ENCODE measurements at places on chromosomes 3 and 15.

GRCh38 chr3:167992381-167992780, 103.3 kb downstream of the GOLIM4 start:
- DNase-seq = no peak

- DNase-seq = no peak
These were observed 146.4 kb upstream of the PFN2 start for GRCh38 chr3:150117076-150117475.

GRCh38 chr3:117302428-117302827, 592.8 kb downstream of the TUSC7 start:
- DNase-seq = no peak

DNA sequence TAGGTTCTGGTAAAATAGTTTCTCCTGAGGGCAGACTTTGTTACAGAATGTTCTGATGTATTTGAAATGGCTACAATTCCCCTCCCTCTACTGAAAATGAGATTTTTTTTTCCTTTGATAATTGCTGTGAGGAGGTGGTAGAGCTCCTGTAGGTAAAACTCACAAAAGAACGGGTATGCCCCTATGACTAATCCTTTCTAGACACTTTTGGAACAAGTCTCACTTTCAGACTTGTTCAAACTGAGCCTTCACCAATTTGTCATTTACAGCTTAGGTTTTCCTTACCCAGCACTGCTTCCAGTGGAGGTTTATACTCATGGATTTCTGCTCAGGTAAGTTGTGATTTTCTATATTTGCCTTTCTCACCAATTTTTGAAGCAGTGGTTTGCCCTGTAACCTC, 115.6 kb downstream of the NLGN1 start:
- no peak for DNase-seq

GRCh38 chr3:176041812-176042211, 1155.5 kb downstream of the TBL1XR1 start:
- no peak for DNase-seq

DNA sequence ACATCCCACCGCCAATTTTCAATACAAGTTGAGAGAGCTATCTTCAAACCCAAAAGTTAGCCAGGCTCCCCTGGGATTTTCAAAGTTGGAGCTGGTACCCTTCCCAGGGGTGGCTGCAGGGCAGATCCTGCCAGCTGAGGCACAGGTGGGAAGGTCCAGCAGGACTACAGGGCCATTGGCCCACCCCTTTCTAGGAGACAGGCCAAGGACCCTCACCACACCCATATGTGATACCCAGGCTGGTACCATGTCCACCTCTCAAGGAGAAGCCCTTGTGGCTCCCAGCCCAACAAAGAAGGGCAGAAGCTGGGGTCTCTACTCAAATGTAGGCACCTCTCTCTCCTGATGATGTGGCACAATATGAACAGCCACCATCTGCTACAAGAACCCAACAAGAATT, 8.0 kb downstream of the POC1A start:
- DNase-seq = no peak

- no peak for DNase-seq
These were observed 619 bp downstream of the EIF2AK4 start for GRCh38 chr15:39934397-39935071.

DNA sequence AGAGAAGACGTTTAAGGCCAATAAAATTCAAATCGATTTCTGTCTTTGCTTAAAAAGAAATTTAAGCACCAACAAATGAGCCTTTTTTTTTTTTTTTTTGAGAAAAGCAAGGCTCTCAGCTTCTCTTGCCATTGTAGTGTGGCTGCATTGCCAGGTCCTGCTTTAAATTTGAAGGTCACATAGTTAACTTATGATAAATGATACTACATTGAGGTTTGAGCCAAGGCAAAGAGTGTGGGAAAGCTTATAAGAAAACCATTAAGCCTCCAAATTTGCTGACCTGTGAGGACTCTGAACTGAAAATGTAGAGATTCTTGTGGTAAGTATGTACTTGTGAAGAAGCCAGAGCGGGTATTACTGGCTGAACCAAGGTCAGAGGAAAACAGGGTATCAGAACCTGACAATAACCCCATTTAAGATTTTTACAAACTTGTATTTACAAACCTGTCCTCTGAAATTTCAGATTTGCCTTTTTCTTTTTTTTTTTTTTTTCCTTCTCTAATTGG, 519.7 kb upstream of the RGMA start:
- DNase-seq = no peak

DNA sequence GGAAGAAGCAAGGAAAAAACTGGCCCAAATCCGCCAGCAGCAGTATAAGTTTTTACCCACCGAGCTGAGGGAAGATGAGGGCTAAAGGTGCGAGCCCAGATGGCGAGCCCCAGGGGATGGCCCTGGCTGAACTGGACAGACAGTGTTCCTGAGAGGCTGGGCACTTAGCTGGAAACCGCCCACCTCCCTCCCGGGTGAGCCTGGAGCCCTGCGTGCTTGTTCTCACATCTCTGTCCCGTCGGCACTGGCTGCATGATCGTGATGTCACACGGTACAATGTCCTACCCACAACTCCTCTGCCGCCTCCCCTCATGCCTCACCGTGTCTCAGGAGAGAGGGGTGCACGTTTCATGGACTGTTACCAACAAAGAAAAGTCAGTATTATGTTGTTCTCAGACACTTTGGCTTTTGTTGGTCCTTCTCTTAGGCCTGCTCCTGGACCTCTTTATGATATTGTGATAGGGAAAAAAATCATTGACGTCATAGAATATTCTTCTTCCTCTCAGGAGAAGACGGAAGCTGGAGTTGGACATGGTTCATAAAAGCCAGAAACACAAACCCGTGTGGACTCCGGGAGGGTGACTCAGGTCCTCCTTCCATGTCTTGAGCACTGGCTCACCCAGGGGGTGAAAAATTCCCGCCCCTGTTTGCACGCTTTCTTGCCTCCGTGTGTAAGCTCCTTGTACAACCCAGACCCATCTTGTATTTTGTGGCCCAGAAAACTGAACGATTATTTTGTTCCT, 201.8 kb upstream of the TPM1 start:
- DNase-seq = no peak

GRCh38 chr3:32780735-32781210, 37.0 kb upstream of the TRIM71 start:
- no peak for DNase-seq

GRCh38 chr3:126314790-126315658, 42.2 kb downstream of the KLF15 start:
- no peak for DNase-seq

DNA sequence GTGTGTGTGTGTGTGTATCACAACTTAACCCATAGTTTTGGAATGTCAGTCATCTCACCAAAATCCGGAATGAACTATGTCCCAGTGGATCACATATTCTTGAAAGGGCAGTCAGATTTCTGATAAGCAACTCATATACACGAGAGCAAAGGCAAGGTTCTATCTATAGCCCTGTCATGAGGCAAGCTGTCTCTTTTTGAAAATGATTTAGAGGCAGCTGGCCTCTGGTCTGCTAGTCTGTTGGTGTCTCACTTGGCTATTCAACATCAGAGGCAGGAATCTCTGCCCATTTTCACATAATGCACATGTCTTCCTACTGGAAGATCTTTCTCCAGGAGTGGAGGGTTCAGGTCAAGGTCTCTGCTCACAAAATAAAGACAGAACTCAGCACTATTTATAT, 79.8 kb downstream of the CNTN6 start:
- DNase-seq = no peak

DNA sequence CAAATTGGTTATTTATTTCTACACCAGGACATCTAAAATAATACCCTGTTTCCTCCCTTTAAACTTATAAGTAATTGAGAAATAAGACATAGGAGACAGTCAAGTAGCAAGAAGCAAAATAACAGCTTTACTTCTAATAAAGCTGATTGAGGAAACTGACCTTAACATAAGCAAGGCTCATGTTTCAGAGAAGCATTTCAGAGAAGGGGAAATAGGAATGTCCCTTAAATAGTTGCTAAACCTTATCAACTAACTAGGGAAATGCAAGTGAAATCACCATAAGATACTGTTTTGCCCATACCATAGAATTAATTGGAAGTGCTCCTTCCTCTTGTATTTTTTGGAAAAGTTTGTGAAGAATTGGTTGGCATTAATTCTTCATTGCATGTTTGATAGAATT, 84.9 kb downstream of the B3GALNT1 start:
- DNase-seq = no peak

GRCh38 chr15:70198441-70199123, 100.9 kb upstream of the TLE3 start:
- DNase-seq = no peak

DNA sequence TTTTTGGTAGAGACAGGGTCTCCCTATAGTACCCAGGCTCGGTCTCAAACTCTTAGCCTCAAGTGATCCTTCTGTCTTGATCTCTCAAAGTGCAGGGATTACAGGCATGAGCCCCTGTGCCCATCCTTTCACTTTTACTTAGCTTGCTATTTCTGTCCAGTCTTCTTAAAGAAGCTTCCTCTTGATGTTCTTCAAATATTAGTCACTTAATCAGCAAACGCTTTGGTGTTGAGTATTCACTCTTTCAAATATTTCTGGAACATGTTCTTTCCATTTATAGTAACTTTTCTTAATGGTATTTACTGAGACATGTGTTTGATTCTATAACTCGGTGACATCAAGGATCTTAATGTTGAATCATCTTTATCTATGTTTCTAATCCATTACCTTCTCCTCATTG, 122.1 kb downstream of the CNTN6 start:
- DNase-seq = no peak

DNA sequence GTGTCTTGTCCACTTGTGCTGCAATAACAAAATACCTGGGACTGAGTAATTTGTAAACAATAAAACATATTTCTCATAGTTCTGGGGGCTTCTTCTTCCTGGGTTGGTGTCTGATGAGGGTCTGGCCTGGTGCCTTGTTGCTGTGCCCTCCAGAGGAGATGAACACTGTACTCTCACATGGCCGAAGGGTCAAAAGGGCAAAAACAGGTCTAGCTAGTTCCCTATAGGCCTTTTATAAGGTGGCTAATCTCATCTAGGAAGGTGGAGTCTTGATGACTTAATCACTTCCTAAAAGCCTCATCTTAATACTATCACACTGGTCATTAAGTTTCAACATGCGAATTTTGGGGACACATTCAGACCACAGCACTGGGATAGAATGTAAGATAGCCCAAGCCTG, 228.4 kb downstream of the TLE3 start:
- no peak for DNase-seq

DNA sequence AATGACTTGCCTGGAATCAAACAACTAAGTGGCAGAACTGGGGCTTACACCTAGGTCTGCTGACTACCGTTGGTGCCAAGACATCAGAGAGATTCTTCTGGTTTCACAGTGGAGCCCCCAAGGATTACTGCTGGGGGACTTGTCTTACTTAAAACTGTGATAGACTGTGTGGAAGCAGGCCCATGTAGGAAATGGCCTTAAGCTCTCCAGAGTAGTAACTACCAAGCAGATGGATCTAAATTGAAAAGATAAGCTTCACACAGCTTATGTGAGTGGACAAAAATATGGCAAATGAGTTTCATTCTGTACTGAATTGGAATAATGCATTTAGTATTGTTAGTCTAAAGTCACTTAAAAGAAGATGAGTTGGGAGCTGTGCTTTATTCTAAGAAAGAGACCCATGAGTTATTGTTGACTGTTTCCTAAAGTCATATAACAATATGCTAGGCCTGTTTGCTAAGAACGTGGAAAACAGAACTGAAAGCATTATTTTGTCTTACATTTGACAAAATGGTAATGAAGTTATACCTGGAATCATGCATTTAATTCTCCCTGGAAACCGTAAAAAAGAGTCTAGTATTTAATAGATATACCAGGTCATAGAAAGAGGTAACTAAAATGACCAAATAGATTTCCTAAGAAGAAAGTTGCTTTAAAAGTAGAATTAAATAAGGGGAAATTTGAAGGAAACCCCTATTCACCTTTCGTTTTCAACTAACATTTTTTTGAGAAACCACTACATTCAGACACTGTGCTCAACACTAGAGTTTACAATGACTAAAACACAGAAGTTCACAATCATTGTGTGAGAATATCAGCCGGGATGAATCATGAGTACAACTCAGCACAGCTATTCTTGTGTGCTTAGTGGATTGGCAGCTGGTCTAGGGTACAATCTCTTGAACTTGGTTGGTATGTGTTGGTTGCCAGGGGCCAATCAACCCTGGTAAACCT, 13.0 kb upstream of the MAPK6 start:
- DNase-seq = no peak

DNA sequence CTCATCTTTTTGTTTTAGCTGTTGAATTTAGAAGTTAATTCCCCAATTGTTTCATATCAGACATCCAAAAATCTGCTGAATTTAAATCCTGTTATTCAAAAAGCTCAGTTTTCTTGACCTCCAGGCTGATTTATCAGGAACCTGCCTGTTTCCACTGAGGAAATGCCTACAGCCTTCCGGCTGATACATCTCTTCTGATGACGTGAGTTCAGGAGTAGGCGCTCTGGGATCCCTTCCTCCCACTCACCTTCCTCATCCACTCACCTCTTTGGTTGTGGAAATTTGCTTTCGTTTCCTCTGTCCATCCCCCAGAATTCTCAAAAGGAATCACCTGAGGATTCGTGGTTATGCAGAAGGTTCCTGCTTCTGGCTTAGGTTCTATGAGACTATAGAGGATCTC, 55.4 kb upstream of the ALDH1A3 start:
- no peak for DNase-seq

GRCh38 chr3:128367221-128367620, 99.5 kb downstream of the DNAJB8 start:
- no peak for DNase-seq

DNA sequence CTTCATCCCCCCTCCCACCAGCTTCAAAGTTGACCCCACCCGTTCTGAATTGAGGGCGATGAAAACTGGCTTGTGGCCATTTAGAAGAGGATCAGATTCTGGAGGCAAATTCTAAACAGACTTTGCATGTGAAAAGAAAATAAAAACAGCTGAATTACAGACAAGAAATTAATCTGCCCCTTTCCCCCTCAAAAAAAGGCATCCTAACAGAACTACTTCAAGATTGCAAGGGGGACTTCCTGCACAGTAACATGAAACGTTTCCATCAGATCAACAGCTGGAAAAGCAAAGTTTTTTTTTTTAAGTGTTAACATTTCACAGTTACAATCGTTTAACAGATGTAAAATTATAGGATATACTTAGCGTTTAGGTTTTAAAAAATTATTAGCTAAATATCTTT, 229.3 kb downstream of the RORA start:
- no peak for DNase-seq

DNA sequence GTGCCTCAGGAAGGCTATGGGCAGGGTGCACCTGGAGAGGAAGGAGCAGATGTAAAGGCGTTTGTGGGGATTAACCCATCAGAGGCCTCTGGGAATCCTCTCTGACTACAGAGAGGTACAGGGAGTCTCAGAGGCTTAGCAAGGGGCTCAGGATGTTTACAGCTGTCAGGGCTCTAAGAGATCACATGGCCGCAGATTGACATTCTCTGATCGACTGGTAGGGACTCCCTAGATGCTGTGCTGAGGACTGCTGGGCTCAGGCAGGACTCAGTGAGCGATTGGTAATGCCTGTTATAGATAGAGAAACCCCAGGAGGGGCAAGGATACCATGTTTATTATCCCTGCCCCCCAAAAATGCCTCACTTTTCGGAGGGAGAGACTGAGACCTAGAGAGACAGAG, 103.5 kb downstream of the CORO2B start:
- no peak for DNase-seq

- no peak for DNase-seq
These were observed 1.3 kb downstream of the FSIP1 start for GRCh38 chr15:39781147-39781966.

- DNase-seq = no peak
These were observed 190.2 kb downstream of the KLF13 start for GRCh38 chr15:31516874-31517273.
